Activated CD8-positive, alpha-beta memory T cell treated with anti-CD3 and anti-CD28 coated beads for 24 hours (primary cell): ENCODE measurements at places on chromosomes 1 and 21.

DNA sequence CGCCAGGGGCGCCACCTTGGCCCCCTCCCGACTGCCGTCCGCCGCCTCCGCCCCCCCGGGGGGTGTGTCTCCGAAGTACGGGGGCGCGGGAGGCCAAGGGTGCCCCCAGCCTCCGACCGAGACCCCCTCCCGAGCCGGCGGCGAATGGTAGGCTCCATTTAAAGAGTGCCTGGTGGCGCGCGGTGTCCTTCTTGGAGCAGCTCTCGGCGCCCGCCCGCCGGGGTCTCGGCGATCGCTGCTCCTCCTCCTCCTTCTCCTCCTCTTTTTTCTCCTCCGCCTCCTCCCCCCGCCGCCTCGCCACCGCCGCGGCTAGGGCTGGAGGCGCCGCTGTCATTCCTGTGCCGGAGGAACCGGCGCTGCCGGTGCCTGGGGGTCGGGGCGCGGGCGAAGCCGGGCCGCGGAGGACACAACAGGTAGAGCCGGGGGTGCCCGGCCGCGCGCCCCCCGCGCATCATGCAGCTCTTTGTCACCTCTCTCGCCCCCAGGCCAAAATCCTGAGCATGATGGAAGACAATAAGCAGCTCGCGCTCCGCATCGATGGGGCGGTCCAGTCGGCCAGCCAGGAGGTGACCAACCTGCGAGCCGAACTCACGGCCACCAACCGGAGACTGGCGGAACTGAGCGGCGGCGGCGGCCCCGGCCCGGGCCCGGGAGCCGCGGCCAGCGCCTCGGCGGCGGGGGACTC is at the start of gene KAZN:
Gene KAZN (plus strand): TSS at position 188 of the 685 bp plus-strand sequence.
- no peak for DNase-seq

DNA sequence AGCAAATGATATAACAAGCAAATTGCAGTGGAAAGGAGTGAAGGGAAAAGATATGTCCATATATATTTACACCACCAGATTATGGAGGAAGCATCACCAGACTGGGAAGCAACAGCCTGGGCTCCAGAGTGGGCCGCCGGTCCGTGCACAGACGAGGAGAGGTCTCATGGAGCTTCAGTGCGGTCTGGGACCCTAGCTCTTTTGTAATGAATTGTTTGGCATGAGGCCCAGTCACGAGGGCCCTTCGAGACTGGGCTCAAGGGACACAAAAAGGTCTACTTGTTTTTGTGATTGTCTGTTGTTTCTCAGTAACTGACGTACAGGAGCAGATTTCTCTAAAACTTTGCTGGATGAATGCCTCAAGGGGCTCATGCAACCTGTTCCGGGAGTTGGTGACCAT is 12.9 kb upstream of the STUM start:
- DNase-seq = no peak

- no peak for DNase-seq
These were observed 287.4 kb upstream of the LYPLAL1 start for GRCh38 chr1:218886101-218886871.

DNA sequence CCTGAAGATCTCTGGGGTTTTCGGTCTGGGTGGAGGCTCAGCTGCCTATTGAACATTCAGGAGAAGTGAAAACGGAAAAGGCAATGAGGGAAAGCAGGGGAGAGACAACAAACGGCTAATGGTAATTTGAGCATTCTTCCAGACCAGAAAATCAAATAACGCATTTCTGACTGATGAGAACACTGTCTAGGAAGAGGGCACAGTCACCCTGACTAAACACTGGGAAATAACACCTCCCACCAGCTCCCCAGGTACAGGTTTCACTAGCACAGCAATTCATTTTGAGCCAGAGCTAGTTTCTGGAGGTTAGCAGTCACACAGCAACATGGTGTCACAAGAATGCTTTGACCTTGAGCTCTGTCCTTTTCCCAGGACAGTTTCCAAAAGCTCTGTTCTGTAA is 21.1 kb downstream of the NCF2 start:
- no peak for DNase-seq

- DNase-seq = no peak
These were observed 62.8 kb upstream of the KIF26B start for GRCh38 chr1:245091818-245092637.

- DNase-seq = no peak
These were observed 24.7 kb upstream of the LRRC47 start for GRCh38 chr1:3821004-3821403.

DNA sequence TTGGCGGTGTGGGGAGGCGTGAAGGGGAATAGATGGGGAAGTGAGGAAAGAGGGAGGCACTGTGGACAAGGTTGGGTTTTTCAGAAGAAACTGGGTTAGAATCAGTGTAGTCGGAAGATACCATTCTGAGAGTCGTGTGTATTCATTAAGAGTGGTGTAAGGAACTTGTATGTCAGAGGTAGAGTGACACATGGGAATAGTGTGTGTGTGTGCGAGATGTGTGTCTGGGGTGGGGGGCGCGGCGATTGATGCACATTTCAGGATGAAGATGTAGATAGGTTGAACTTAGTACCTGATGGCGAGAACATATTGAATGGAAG is 878 bp downstream of the SMG7 start:
- no peak for DNase-seq

DNA sequence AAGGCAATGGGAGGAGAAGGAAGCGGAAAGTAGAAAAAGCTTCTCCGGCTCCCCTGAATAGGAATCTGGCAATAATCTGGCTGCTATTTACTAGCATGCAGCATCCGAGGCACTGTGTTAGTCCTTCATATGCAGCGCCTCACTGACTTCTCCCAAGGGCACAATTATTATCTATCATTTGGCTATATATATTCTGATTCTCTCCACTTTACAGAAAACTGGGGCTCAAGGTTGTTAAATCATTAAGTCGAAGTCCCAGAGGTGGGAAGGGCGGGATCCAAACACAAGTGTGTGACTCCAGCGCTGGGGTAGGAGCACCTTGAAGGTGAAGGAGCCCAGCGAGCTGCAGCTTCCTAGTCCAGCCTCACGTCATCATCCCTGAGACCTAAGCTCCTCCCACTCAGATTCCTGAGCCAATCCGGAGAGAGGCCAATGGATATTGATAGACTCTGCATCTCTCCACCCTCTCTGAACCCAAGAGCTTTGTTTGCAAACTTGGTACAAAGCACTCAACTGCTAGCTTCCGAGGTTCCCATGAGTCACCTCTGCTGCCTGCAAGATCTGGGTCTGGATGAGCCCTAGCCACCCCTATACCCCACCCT is 16.6 kb upstream of the EYA3 start:
- peak; percentile 42 for DNase-seq

DNA sequence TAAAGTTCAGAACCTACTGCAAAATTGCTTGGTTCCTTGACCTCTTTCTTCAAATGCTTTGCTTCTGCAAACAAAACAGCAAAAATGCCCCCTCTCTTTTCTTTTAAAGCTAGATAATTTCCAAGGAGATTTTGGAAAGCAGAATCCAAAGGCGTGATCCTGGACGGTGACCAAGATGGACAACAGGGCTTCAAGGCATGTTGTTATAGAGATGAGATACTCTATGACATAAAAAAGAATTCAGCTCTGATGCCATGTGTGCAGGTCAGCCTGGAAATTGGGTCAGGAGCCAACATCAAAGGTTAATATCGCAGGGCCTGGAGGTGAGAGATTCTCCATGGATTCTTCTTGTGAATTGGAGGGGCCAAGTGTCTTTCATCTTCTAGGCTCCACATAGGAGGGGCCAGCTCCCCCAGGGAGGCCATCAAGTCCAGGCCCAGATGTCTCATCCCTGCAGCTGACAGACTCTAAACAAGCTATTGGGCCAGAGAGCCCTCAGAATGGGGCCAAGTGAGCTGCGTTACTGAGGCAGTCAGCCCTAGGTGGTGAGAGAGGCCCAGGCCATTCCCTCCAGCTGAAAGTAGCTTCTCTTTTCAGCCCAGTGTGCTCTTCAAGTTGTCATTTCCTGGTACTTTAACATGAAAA is 45.5 kb downstream of the NMNAT2 start:
- DNase-seq = no peak

GRCh38 chr1:208189716-208190115 is 54.5 kb downstream of the PLXNA2 start:
- no peak for DNase-seq

- no peak for DNase-seq
These were observed 20.0 kb downstream of the YIPF1 start for GRCh38 chr1:53869454-53870117.

DNA sequence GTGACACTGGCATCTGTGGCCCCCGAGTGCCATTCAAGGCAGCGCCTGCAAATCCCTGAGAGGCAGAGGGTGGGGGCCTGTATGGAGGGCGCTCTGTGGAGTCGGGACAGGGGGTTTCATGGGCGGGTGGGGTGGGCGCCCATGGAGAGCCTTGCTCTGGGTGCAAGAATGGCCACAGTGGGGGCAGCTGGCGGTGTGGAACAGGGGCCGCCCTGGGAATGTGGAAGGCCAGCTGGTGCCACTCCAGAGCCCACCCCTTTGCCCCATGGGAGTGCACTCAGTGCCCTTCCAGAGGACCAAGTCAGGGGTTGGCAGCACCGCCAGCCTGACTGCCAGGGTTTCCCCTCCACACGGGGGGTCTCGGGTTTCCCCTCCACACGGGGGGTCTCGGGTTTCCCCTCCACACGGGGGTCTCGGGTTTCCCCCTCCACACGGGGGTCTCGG is 55.0 kb upstream of the TRAPPC10 start:
- DNase-seq = no peak

DNA sequence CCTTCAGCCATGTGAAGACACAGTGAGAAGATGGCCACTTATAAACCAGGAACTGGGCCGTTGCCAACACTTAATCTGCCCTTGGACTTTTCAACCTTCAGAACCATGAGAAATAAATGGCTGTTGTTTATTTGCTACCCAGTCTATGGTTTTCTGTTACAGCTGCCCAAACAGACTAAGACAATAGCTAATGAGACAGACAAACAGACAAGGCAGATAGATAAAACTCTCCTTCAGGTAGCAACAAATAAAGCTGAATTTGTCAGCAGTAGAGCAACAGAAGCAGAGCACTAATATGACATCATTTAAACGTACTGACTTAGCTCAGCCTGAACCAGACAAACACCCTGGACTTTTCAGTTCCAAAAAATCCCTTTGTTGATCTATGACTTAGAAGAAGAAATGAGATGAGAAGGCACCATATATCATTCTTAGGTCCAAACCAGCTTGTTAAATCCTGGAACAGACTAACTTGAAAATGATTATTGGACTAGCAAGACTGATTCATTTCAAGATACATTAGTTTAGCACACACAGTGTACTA is 27.0 kb downstream of the ZZZ3 start:
- DNase-seq = no peak

DNA sequence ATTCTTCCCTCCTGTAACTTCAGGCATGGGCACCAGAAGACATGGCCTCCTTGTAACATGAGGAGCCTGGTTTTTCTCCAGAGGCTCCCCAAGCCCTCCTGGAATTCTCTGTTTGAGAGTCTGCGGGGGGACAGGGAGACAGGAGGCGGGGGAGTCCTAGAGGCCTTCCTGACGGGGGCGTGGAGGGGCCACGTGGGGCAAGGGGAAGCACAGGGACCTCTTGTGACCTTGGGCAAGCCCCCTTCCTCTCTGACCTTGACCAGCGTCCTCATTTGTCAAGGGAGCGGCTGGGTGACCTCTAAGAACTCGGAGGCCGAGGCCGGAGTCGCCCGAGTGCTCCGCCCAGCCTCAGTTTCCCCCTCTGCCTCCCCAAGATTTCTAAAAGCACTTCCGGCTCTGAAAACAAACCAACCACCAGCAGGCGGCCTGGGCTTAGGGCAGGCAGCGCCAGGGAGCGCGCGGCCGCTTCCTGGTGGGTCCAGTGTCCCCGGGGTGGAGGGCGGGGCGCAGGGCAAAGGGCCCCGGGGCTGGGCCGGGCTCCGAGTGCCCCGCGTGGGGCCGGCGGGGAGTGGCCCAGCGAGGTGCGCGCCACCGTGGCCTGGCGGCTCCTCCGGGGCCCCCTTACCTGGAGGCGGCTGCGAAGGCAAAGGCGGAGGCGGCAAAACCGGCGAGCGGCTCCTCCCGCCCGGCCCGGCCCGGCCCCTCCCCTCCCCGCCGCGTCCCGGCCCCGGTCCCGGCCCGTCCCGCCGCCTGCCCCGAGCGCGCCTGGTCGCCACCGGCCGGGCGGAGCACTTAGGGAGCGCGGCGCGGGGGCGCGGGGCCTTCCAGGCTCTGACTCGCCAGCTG is at the start of gene TMCO4:
Gene TMCO4 (minus strand): TSS at position 687 of the 846 bp plus-strand sequence. CDS start 19,158 bp downstream, outside the sequence.
- peak; percentile 86 for DNase-seq

DNA sequence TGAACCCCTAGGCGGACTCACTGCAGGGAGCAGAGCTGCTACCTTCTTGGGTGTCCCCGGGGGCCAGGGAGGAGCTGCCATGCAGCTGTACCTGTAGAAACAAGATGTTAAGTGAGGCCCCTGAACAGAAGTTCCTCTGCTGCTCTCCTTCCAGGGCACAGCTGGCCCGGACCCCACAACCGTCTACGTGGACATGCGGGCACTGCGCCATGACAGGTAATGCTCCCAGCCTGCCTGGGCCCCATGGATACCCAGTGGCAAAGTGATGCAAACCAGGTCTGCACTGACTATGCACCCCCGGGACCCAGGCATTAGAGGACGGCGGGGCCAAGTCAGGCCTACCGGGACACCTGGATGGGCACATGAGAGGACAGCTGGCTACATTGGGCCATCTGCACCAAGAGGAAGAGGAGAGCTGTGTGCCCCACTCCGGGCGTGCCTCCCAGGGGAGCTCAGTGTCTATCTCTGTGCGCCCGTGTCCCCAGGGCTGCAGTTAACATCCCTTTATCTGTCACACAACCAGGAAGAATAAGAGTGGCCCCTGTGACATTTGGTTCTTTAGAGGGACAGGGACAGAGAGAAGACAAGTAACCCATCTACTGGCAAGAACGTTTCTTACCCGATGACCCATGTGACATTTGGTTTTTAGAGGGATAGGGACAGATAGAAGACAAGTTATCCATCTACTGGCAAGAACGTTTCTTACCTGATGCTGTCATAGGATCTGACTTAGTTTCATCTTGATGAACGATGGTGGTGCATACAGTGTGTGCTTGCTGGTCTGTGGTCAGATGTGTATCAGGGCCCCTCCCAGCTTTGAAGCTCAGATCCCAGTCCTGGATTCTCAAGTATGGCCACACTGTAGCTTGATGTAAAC is 44.1 kb downstream of the S100B start:
- DNase-seq = peak; percentile 61

DNA sequence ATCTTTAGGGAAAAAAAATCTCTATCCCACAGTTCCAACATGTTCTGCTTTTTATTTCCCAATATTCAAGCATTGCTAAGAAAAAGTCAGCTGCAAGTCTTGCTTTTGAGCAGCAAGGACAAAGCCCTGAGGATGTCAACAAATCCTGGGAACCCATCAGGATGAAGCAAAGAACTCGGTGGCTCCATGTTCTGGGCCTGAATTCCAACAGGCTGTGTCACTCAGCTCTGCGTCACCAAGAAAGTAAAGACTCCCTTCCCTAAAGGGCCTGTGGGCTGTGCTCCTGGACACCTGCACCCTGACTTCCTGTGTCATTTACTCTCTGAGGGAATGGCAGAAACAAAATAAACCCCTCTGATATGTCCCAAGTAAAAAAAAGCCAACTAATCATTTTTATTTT is 95.5 kb downstream of the TIAM1 start:
- DNase-seq = no peak
